ENCODE measurements at places on chromosomes 7 and 10.

DNA sequence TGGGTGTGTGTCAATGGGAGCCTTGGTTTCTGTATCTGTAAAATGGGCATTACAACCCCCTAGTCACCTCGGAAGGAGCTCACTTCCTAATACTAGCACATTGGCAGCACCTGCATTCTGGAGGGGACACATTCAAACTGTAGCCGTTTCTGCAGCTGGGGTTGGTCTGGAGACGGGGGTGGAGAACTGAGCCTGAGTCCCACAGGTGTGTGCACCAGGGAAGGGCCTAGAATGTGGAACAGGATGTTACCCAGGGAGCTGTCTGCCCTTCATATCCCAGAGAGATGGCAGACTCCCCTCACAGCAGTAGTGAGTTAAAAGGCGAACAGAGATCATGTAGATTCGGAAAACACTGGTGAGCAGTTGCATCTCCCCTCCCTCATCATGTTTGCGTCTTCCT, 272.8 kb upstream of the ZNF32 start:
- DNase-seq: no peak

DNA sequence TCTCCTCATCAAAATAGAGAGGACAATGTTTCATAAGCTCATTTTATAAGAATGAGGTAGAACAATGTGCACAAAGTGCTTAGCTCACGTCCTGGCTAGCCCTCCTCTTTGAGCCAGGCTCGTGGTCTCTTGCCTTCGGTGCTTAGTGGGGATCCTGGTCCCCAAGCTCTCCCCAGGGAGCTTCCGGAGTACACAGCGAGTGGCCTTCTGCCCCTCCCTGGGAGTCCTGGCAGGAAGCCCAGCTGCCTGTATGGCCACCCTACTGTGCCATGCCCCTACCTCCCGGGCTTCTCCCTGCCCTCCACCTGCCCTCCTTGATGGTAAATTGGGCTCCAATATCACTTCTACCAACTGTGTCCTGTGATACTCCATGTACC, 868 bp downstream of the MYO1G start:
- DNase-seq: no peak

- no peak for DNase-seq
These were observed 157.7 kb upstream of the PRR15 start for GRCh38 chr7:29405891-29406290.

DNA sequence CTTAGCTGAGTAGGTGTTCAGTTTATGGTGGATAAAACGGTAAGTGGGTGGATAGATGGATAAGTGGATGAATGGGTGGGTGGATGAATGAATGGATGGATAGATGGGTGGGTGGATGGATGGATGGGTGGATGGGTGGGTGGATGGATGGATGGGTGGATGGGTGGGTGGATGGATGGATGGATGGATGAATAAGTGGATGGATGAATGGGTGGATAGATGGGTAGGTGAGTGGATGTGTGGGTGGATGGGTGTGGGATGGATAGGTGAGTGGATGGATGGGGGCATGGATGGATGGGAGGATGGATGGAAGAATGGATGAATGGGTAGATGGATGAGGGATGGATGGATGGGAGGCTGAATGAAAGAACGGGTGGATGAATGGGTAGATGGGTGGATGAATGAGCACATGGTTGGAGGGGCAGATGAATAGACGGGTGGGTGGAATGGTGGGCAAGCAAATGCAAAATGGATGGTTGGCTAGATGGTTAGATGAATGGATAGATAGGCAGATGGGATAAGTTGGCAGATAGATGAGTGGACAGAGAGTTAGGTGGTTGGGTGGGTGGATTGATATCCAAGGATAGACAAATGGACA, 25.7 kb downstream of the ELN start:
- no peak for DNase-seq

- no peak for DNase-seq
These were observed 2.6 kb downstream of the RGR start for GRCh38 chr10:84247496-84247895.

GRCh38 chr7:94940241-94940640, 32.8 kb downstream of the PPP1R9A start:
- no peak for DNase-seq

- DNase-seq: no peak
These were observed 17.9 kb downstream of the PAPSS2 start for GRCh38 chr10:87677595-87677994.

DNA sequence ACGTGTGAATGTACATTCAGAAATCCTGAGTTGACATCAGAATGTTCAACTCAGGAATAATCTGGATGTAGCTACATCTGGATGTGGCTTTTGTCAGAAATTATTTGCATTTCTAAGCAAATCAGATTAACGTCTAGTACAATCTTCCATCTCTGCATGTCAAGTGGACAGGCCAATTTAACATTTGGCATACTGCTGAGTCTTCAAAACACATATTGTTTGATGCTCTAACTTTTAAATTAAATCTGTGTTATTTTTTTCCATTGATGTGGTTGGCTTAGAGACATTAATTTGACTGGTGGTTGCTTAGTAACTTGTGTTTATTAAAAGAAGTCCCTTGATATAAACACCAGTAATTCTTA, 3.4 kb downstream of the STAMBPL1 start:
- no peak for DNase-seq

DNA sequence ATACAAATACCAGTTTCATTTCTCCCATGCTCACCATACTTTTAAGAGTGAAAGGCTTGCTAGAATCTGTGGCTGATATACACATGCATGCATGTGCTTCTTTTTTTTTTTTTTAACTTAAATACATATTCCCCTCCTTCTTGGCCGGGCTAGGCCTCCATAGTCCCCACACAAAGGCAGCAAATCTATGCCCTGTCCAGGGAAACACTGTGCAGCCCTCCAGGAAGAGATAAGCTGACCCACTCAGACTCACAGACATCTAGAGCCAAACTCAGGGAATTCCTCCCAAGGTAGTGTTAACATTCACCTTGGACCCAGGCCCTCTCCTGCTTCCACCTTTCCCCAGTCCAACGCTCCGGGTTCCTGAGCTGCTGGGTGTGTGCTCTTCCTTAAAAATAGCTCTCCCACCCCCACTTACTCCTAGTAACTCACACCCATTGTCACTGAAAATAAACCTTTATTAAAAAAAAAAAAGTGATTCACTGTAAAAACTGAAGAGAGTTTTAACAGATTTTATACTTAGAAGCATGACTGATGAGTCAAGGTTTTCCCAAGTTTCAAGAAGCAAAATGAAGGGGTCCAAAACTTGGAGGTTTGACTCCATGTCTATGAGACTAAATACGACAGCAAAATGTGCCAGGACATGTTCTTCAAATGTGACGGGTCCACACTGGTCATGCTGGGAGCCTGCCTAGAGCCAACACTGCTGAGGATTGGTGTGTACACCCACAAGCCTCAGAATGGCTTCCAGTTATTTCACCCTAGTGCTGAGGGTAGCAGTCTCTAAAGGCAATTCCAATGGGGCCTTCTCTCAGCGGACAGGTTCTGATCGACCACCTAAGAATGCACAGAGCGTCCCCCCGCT, 159.5 kb downstream of the GLI3 start:
- DNase-seq: no peak

GRCh38 chr10:1604246-1604645, 133.1 kb downstream of the ADARB2 start:
- DNase-seq: no peak

GRCh38 chr7:94397722-94398121, 3.0 kb downstream of the COL1A2 start:
- no peak for DNase-seq

DNA sequence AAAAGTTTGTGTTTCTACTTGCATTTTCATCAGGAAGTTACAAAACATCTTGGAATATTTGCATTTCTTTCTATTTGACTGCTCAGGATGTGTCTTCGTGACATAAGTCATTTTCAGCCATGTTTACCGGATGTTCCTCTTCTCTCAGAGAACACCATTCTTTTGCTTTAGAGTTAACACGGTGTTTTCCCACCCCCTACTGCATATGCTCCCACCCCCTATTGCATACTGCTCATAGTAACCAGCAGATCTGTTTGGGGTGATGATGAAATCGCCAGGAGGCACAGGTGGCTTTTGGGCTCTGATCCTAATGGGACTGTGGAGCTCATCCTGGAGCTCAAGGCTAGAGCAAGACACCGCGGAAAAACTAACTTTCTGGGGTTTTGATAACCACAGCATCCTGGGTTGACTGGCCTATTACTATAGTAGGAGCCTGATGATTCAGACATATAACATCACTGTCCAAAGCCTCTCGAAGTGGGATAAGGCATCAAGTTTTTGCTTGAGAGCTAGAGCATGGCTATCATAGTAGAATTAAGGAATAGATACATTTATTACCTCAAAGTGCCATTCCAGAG, 65.1 kb upstream of the BET1 start:
- no peak for DNase-seq

GRCh38 chr10:70528314-70528713, 49.7 kb downstream of the PALD1 start:
- no peak for DNase-seq

GRCh38 chr7:121016966-121017365, 28.5 kb downstream of the CPED1 start:
- DNase-seq: no peak

DNA sequence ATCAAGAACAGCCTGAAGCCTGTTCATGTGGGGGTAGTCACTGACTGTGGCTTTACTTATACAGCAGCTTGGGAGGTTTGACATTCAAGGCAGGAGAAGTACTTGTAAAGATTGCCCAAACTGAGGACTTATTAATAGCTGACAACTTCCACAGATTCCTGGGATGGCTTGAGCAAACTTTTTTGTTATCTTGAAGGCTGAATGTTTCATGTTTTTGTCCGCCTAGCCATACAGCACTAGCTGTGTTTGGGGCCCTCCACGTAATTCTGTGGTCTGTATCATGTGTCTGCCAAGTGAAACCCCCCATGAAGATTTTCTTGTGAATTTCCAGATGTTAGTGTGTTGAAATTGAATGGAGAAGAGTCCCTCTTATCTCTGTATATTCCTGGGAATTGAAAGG, 38.6 kb downstream of the FAS start:
- DNase-seq: no peak

GRCh38 chr7:36390199-36391090, 783 bp downstream of the ANLN start:
- DNase-seq: peak; percentile 43

GRCh38 chr10:15175587-15175986, 7.1 kb upstream of the NMT2 start:
- no peak for DNase-seq
